ENCODE measurements at places on chromosomes 3 and 15.

DNA sequence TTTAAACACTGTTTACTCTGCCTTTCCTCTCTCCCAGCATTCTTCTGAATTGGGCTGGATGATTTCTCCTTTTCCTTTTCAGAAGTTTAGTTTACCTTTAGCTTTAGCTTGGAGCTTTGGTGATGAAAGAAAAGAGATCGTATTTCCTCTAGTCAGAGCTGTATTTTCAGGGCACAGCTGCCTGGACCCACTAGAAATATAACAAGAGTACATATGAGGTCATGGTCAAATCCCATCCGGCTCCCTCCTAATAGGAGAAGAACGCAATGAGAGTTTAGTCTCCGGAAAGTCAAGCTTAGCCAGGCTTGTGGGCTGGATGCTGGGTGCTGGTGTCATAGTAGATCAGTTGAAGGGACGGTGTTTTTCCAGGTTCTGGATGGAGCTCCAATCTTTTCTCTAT, 177.1 kb upstream of the PFN2 start:
- DNase-seq, result no peak

- peak; percentile 11 for DNase-seq
Measured at GRCh38 chr3:169387751-169388696, 275.5 kb downstream of the MECOM start.

DNA sequence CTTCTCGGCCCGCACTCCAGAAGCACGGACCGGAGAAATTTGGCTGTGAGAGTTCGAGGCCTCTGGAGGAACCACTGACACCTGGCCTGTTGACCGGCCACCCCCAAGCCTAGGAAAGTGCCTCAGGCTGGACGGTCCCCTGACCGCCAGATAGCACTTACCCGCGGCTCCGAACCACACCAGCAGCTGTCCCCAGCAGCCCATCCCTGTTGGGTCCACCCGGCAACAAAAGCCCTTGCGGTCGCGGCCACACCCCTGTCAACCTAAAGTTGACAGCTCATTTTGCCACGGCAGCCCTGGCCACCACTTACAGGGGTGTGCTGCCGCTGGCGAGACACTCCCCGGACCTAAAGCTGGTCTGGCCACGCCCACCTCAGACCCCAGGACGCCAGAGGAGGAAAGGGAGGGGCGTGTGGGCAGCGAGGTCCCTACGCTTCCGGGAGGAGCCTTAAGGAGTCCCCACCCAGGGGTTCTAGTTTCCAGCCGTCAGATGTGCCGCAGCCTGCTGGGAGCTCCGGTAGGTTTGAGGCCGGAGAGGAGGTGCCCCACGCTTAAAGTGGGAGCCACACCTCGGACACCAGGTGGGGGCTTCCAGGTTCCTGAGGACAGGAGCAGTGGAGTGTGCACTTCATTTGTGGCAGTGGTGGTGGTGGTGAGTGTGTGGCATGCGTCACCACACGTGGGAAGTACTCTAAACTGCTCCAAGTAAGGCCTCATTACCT, at the start of gene LTK:
LTK (minus strand) TSS at position 322 of the 722 bp plus-strand sequence; CDS start at position 204, 118 bp downstream.
- no peak for DNase-seq

DNA sequence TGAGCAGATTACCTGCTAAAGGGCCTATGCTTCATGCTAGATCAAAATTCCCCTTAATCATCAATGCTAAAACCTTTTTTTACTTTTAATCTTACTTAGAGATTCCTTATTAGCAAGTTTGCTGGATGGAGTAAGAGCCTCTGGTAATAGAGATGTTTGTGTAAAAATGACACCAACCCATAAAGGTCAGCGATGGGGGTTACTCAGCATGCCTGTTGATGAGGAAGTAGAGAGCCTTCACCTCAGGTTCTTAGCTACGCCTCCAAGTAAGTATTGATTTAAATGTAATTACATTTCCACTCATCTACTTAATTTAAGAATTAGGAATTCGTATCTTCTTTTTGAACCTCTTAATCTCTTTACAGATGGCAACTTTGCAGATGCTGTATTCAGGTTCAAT, 38.8 kb downstream of the DNAJC13 start:
- no peak for DNase-seq

- DNase-seq, result no peak
Measured at GRCh38 chr3:8709801-8710507, 23.6 kb upstream of the CAV3 start.

GRCh38 chr3:143123353-143123984, 3.9 kb downstream of the CHST2 start:
- no peak for DNase-seq

GRCh38 chr15:52714968-52715367, 35.8 kb upstream of the ATOSA start:
- DNase-seq, result no peak

DNA sequence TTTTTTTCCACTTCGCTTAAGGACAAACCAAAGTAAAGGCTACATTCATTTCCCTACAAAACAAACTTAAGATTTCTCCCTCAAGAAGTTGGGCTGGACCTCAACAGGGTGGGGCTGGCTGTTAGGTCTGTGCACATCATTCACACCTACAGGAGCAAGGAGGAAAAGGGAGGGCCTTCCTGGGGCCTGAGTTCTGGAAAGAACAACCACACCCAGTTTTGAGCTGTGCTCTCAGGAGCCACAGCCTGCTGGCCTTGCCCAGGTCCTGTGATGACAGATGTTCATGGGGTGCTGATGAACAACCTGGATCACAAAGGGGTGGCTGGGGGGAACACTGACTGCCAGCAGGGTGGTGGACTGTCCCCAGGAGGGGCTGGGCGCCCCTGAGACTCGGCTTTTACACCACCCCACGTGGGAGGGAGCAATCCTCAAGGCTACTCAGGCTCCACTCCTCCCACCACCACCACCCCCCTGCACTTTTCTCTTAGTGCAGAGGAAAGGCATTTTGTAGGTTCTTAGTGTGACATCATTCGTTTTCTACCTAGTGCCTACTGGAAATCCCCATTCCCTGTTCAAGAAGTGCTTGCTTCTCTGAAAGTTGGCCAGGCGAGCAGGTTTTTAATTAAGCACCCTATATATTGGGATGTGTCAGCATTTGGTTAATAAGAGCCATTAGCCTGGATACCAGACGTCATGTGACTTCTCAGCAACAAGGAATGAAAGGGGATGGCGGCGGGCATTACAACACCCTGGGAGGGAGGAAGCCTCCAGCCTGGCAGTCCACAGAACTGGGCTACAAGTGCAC, 35.7 kb downstream of the CCNB2 start:
- DNase-seq, result no peak

DNA sequence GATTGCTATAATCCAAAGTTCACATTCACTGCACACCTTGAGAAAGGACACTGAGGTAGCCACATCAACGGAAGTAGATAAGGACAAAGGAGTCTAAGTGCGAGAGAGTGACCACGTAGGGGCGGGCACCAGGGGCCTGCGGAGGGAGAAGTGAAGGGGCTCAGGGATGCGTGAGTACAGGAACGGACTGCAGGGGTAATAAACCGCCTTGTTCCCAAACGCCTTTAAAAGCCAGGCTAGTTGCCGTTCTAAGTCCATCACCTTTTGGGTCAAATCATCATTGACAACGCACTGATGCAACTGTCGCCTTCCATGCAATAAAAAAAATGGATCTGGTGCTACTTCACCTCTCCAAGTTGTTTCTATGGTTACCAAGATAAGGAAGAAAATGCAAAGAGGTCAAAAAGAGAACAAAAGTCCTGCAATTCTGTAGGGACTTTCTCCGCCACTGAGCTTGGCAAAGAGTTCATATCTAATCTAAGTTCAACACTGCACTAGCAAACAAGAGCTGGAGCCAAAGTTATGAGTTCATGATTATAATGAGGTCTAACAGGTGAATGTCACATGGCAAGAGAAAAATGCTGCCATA, 32.6 kb upstream of the ATP11B start:
- DNase-seq, result no peak

DNA sequence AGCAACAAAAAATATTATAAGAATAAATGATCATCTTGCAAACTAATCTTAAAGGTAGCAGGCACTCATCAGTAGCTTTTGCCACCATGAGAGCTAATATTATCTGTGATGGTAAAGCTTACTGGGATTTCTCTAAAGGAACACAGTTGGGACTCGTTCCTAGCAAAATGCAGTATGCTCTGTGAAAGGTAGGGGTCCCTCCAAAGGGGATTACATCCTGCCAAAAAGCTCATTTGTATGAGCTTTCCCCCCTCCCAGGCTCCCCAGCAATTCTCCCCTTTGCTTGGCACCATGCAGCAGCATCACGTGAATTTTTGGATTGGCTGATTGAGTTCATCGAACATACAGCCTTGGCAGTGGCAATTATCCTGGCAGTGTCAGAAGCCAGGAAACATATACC, 361.0 kb upstream of the PLSCR5 start:
- no peak for DNase-seq

GRCh38 chr15:52673734-52674133, 5.5 kb downstream of the ATOSA start:
- no peak for DNase-seq

- DNase-seq, result no peak
Measured at GRCh38 chr3:101194392-101194791, 126.0 kb downstream of the IMPG2 start.

DNA sequence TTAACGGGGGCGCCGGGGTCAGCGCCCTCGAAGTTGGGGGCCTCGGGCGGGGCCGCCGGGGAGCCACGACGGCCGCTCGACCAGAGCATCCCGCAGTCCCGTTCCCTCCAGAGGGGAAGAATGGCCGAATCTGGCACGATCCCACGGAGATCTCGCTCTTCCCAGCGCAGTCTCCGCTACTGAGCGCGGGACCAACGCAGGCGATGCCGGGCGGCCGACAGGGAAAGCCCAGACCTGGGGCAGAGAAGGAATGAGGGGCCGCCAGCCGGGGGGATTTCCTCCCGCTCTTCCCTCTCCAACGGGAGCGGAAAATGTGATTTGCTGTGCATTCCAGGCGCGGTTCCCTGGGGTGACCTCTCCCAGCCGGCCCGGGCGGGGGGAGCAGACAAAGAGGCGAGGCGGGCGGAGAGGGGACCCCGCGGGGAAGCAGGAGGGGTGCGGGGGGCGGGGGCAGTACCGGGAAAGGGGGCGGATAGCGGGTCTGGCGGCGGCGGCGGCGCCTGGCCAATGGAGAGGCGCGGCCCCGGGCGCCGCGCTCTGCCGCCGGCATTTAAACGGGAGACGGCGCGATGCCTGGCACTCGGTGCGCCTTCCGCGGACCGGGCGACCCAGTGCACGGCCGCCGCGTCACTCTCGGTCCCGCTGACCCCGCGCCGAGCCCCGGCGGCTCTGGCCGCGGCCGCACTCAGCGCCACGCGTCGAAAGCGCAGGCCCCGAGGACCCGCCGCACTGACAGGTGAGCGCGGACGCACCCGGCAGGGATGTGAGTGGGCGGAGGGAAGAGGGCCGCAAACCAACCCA, at the start of gene GREM1:
GREM1 (plus strand) TSS at position 579 of the 801 bp plus-strand sequence. CDS start 12,687 bp downstream, outside the sequence.
- DNase-seq, result no peak

DNA sequence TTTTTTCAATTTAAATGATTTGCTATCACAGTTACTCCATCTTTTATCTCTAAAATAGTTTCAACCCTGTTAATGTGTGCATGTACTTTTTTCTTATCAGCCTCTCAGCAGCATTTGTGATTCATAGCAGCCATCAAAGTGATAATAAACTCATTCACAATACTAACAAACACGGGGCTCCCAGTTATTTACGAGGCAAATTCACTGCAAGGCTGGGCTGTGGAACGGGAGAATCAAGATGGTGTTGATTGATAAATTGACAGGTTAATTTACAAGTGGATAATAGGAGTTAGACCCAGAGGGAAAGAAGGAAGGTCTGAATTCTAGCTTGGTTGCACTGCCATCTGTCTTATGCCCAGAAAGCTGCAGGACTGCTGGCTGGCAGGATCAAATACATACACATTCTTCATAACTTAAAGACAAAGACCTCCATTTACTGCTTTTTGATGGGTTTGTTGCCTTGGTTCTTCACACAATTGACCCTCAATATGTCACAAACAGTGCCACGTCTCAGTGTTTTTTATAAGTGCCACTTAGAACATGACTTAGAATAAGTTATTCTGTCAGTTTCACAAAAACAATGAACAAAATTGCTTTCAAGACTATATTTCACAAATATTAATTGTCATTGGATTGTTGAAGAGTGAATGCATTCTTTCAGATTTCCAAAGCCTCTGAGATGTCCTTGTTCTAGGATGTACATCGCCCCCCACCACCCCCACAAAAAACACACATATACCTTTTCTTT, 562.8 kb downstream of the NR2F2 start:
- peak; percentile 14 for DNase-seq

DNA sequence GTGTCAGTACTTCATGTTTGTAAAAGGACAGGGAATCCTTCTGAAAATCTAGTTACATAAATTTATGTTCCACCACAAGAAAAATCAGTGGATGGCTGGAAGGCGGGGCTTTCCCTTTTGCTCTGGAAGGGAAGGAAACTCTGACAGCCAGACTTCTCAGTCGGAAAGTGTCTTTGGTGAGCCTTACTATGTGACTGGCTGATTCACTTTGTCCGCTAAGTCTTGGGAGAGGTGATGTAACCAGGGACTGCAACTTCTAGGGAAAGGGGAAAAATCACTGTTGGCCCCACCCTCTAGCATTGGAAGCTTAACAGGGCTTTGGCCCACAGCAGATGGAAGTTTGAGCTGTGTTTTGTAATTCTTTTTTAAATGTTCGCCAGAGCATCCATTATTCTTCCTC, 281.4 kb upstream of the CTDSPL start:
- DNase-seq, result no peak

GRCh38 chr15:45535486-45536042, 13.0 kb upstream of the SLC30A4 start:
- no peak for DNase-seq

DNA sequence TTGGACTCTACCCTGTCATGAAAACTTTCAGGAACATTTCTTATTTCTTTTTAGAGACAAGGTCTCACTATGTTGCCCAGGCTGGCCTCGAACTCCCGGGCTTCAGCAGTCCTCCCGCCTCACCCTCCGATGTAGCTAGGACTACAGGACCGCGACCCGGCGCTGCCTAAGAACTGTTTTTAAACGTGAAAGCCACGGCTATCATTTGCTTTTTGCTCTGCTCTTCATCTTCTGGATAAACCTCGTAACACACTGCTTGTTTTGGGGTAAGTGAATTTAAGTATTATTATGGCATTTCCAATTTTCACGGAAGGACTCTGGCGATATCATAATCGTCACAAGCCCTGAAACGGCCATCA, 14.3 kb upstream of the CCNL1 start:
- DNase-seq, result no peak

GRCh38 chr15:78910271-78910670, 34.6 kb downstream of the CTSH start:
- DNase-seq, result peak; percentile 74
